ENCODE measurements at places on chromosomes 16 and 17.

DNA sequence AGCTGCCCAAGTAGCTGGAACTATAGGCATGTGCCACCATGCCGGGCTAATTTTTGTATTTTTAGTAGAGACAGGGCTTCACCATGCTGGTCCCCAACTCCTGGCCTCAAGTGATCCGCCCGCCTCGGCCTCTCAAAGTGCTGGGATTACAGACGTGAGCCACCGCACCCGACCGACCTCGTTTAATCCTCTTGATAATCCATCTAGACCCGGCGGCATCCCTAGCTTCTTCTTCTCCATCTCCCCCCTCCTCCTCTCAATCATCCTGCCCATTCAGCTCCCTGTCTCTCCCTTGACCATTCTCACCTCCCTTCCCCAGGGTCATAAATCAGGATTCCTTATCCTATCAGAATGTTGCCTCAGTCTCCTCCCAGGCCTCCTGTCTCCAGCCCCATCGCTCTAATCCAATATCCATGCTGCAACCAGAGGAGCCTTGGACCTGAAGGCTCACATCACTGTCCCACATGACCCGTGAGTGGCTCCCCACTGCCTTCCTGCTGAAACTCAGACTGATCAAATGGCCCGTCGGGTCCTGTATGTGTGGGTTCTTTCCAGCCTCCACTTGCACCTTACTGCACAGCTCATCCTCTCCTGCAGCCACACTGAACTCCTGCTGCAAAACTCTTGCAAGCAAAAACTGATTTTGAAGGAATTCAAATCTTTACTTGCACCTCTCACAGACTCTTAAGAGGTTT lies 74.1 kb upstream of the CDH5 start:
- no peak for DNase-seq

GRCh38 chr17:13939222-13939621 lies 130.1 kb upstream of the COX10 start:
- no peak for DNase-seq

DNA sequence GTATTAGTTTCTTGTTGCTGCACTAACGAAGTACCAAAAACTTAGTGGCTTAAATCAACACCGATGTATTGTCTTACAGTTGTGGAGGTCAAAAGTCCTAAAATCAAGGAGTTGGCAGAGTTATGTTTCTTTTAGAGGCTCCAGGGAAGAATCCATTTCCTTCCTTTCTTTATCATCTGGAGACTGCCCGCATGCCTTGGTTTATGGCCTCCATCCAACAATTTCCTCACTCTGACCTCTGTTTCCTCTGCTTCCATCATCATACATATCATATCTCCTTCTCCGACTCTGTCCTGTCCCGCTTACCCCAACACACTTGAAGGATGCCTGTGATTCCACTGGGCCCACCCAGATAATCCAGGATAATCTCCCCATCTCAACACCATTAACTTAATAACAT lies 627.8 kb downstream of the KCNJ2 start:
- DNase-seq = no peak

GRCh38 chr16:4323071-4323844 lies 7.4 kb downstream of the GLIS2 start:
- no peak for DNase-seq

DNA sequence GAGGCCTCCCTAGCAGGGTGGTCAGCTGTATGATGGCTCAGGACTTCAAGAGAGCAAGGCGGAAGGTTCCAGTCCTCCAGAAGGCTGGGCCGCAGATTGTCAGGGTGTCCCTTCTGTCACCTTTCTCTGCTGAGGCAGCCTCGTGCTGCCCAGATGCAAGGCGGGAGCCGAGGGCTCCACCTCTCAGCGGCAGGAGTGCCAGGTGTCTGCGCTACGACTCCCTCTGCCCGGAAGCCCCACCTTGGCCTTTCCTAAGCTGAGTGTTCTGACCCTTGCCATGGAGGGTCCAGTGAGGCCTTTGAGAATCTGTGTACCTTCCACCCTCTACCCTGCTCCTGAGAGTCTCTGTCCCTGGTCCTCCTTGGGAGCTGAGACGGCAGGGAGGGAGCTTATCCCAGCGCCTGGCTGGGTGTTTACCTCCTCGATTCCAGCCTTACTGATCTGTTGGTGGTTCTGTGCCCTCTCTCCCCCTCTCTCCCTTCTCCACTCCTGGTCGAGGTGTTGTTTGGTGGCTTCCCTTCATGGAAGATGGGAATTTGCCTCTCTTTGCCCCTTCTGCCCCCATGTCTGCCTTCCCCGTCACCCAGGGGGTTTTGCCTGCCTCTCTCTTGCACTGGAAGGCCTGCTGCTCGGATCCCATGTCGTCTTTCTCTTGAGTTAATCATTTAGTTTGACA lies 2.2 kb upstream of the ZNF750 start:
- no peak for DNase-seq

- DNase-seq = no peak
Measured at GRCh38 chr16:1913327-1914083, 4.7 kb downstream of the HS3ST6 start.

GRCh38 chr16:85836706-85837582 lies 37.4 kb downstream of the COX4I1 start:
- DNase-seq = no peak

DNA sequence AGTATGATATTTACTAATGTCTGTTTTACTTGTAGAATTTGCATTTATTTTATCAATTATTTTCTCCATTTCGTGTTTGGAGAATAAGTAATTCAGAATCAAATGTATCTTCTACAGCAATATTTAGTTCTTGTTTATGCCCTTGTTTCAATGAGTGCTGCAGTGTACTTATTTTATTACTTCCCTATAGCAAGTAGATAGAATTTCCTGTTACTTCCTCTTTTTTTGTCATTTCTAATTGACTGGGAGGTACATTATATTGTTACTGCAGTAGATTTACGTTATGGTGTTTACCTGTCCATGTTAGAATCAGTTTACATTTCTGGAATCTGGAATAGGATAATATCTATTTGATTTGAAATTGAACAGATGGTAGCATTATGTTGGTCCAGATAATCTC lies 71.2 kb downstream of the OMG start:
- no peak for DNase-seq

DNA sequence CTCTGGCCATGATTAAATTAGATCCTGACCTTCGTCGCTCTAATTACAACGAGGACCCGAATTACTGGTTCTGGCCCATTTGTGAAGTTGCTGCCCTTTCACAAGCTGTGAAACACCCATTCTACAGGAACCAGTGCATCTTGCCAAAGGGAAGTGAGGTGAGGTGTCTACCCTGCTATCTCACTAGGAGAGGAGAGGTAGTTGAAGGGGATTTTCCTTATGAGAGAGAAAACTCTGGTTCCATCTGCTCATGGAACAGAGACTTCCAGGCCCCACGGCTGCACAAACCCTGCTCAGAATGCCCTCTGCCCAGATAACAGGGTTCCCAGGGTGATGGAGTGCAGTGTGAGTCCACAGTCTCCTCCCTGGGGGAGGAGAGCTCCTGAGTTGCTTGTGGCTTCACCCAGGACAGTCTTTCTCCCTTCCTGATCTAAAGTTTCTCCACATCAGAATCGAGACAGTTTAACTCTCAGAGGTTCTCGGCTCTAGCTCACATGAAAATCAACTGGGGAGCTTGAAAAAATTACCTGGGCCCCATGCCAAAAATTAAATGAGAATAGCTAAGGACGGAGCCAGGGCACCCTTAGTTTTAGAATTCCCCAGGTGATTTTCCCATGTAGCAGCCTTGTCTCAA lies 7.8 kb upstream of the SSTR2 start:
- no peak for DNase-seq
